ENCODE measurements at places on chromosomes 12 and 14. TPM values are rescaled to one million over a fixed set of nuclear protein-coding genes. Genes with fewer than 3 reads are reported as not detected.
A peak's percentile ranks its signal among the peaks of the same experiment; 100 is the strongest.

DNA sequence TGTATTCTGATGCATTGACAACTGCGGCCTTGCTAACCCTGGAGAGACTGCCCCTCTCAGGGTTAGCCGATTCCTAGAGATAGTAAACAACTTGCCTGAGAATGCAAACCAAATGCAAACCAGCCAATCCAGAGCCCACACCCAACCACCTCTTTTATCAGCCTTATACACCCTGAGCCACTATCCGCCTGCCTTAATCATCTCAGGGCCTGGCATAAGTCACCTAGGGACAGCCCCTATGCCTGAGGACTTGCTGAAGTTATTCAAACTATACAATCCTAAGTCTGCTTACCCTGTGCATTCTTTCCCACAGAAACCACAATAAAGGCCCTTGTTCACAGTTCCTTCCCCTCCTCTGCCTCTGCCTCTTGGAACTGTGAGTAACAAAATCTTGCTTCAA, 177.2 kb downstream of the KCNA5 start:
- no peak for DNase-seq

DNA sequence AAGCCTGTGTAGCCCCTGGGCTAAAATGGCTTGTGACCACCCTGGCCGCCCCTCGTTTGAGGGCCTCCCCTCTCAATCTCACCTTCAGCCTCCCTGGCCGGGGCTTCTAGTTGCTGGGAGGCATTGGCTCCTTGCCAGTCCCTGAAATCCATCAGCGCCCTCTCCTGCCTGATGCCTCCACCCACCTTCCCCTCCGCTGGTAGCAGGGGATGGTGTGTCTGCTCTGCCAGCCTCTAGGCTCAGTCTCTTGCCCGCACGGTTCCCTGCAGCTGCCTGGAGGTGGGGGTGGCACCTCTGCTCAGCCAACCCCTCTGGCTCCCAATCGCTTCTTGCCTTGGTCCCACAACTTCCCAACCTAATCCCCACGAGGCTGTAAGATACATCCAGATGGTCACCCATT, 167.9 kb downstream of the PHETA1 start:
- DNase-seq, result no peak

DNA sequence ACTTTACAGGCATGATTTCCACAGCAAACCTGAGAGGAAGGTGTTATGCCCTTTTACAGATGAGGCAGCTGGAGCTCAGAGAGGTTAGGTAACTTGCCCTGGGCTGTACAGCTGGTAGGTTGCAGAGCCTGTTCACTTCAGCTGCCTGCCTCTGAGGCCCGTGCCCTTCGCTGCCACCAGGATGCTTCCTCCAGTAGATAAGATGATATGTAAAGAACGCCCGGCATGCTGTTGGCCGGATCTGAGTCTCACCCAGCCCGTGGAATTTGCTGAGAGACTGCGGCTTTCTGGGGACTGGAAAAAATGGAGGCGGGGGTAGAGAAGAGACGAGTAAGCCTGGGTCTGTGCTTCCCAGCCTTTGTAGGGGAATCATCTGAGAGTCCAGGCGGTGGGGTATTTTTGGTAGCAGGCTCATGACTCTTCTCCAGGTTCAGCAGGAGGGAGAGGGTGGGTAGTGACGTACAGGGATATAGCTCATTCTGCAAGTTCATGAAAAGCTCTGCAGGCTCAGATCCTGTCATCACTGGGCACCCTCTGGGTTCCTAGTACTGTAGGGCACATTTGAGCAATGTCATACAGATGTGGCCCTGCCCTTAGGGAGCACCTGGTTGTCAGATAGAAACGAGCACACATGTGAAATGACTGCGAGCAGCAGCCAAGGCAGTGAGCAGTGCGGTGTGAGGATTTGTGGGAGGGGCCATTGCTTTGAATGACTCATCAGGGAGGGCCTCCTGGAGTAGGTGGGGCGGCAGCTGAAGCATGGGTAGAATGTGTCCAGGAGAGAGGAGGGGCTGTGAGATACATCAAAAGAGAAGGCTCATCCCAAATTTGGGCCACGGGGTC, 159.4 kb downstream of the TSPAN9 start:
- no peak for DNase-seq

DNA sequence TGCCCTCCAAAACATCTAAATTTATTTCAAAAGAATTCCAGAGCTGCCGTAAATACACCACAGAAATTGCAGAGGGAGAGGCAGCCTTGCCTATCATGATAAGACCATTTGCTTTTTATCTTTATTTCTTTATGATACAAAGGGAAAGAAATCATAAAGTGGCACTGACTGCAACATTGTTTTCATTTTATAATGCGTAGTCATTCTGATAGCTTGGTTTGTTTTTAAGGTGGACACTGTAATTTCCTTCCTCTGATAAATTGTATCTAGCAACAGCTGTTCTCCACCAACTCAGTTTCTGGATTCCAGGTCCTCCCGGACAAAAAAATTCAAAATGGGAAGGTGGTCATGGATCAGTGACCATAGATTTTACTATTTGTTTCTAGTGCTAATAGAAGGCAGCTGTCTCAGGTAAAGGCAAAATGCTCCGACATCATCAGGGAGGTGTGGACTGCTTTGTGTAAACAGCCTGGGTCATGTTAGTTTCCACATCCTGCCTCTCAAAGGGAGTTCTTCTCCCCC, 623 bp upstream of the TSPAN8 start:
- DNase-seq, result no peak

GRCh38 chr14:75277008-75277814, 1.4 kb upstream of the FOS start:
- DNase-seq, result peak; percentile 90

GRCh38 chr14:51398898-51399297, 158.9 kb downstream of the TMX1 start:
- DNase-seq, result no peak

- peak; percentile 98 for DNase-seq
These were observed at the start of gene SELPLG for GRCh38 chr12:108633534-108634248. TSS of gene SELPLG (minus strand) at chr12:108633894. CDS start at chr12:108624307, 9,587 bp downstream.

GRCh38 chr12:1279050-1279449, 288.0 kb downstream of the ERC1 start:
- DNase-seq, result no peak

- DNase-seq, result no peak
These were observed 1.4 kb downstream of the ACIN1 start for GRCh38 chr14:23093526-23093925.

- no peak for DNase-seq
These were observed 14.5 kb downstream of the CAPZA3 start for GRCh38 chr12:18752280-18752920.

DNA sequence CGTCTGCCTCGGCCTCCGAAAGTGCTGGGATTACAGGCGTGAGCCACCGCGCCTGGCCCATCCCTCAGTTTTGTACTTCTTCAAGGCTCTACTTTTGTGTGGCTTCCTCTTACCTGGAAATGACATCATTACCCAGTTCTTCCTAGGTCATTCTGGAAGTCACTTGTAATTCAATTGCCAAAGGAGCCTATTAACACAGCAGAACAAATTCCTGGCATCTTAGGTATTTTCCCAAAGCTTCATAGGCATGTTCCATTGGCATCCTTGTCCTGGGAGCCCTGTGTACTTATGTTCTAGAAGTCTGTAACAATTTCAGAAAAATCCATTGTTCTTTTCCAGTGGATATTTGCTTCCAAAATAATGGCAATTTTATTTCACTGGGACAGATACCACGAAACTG, 60.6 kb downstream of the DAAM1 start:
- DNase-seq, result no peak

- DNase-seq, result no peak
These were observed 44.4 kb downstream of the DYRK2 start for GRCh38 chr12:67692966-67693365.

The TSPAN8 gene
- total RNA-seq, result not detected

The KRT6A gene
- not detected for total RNA-seq

Measured in B cell (primary cell).